ENCODE measurements at places on chromosomes 5 and 9. TPM values are rescaled to one million over a fixed set of nuclear protein-coding genes. Genes with fewer than 3 reads are reported as not detected.

DNA sequence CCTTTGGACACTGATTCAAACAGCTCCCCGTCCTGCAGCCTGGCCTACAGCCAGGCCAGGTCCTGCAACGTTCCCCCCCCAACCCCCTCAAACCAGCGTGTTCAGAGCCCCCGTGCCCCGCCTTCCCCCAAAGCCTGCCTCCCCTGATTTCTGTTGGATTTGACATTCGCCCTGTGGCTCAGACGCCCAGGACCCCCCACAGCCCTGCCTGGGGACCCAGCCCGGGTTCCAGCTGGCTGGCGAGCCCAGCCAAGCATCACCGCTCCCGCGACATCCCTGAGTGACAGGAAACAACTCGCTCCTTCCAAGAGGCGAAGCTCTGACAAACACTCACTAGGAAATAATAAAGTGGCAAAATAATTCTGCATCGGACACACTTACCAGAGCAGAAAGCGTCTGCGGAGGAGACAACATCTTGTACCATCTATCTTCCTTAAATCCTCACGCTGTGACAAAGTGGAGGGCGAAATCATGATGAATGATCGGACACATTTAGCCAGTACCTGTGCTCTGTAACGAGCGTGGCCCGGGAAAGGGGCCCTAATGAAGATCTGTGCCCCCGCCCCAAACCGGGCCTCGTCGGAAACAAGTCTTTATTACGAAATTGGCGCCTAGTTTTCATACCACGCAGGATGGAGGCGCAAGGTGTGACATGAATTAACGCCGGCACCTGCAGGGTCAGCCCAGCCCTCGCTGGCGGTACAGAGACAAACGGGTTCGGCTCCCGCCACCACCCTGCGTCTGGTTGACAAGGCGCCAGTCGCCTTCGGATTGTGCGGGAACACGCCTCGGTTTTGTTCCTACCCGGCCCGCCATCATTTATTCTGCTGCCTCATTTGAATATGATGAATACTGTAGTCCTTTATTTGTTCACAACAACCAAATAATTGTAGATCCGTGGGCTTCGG, 91.0 kb upstream of the MVB12B start:
- no peak for DNase-seq

DNA sequence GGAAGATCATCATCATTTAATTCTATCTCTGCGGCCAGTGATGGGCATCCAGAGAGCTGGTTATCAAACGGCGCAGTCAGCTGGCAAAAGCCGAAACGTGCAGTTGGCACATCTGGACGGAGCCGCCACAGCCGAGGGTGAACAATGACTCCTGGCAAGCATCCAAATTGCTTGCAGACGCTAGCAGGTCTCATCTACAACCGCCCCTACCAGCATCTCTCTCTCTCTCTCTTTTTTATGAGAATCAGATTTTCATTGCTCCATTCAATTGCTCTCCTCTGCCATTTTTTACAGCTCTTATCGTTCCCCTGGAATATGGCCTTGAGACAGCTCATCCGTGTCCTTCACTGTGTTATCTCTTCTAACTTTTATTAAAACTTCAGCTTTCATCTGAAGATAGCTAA, 165.2 kb downstream of the MAPKAP1 start:
- peak; percentile 53 for DNase-seq

GRCh38 chr9:10104774-10105173, 508.0 kb downstream of the PTPRD start:
- DNase-seq: no peak

- no peak for DNase-seq
Measured at GRCh38 chr5:74196233-74196632, 444.3 kb downstream of the ENC1 start.

DNA sequence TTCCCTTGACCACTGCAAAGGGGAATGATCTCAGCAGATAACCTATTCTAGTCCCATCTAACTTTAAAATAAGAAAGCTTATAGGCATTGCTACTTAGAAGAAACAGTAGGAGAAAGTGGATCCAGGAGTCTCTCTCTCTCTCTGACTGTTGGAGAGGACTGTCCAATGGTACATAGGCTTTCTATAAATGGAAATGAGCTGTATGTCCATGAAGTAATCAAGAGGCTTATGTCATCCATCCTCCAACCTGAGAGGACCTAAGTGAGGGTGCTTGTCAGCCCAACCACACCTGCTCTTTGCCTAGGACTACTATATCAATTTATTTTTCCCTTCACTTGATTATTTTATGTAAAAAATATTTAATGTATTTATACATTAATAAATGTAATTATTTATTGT, 172.3 kb downstream of the PAPPA start:
- DNase-seq: no peak

DNA sequence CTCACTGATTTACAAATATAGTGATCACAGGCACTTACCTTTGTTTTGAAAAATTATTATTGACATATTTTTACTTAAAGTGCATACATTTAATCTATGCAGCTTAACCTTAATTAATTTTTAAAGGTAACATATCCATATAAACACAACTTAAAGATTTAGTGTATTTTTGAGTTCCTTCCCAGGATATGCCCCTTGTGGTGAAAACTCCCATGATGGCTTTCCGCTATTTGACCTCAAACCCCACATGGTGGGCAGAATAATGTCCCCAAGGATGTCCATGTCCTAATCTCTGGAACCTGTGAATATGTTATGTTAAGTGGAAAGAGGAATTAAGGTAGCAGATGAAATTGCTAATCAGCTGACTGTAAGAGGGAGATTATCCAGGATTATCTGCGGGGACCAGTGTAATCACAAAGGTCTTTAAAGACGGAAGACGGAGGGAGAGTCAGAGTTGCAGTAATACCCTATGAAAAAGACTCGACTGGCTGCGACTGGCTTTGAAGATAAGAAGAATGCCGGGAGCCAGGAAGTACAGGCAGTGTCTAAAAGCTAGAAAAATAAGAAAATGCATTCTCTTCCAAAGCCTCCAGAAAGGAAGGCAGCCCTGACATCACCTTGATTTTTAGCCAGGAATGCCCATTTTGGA, 193.9 kb downstream of the ICE1 start:
- DNase-seq: no peak

GRCh38 chr5:83917261-83917908, 196.7 kb upstream of the HAPLN1 start:
- DNase-seq: no peak

- no peak for DNase-seq
Measured at GRCh38 chr5:64594601-64595000, 88.8 kb downstream of the RGS7BP start.

GRCh38 chr9:111984086-111984802, 87.6 kb downstream of the UGCG start:
- DNase-seq: no peak

Gene PRSS3
- not detected for total RNA-seq

- no peak for DNase-seq
Measured at GRCh38 chr9:27303219-27303618, 6.3 kb upstream of the EQTN start.

- DNase-seq: no peak
Measured at GRCh38 chr9:26462213-26462612, 430.4 kb downstream of the CAAP1 start.

Gene EIF4EBP3
- total RNA-seq: 3.6 TPM

- DNase-seq: peak; percentile 34
Measured at GRCh38 chr9:132997591-132997990, 19.1 kb downstream of the GFI1B start.

Gene SLC6A19
- not detected for total RNA-seq

DNA sequence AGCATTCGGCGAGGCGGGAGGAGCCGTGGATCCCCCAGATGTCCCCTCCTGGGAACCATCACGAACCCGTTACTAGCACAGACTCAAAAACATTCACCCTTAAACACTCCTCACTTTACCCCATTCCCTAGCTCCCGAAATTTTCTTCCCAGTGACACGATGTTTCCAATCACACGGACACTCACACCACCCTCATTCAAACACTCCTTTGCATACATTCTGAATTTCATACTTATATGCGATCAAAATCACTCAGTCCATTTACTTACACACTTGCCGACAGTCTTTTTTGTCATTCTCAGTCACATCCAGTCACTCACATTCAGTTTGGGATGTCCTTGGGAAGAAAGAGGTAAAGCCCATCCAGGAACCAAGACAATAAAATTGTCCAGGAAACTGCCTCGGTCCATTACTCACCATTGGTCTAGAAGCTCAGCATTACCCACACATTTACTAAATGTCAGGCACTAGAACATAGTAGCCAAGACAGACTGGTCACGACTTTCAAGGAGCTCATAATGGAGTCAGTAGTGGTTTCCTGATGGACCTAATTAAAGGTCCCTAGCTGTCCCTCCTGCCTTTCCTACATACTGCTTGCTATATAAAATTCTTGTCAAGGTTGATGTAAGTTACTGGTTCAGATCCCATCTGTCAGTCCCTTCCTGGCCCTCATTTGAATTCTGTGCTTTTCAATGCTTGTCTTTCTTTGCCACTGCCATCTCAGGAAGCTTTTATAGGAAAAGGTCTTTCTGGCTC, 574 bp downstream of the SLC35A4 start:
- DNase-seq: peak; percentile 26

Gene NUP214
- 33.4 TPM for total RNA-seq

DNA sequence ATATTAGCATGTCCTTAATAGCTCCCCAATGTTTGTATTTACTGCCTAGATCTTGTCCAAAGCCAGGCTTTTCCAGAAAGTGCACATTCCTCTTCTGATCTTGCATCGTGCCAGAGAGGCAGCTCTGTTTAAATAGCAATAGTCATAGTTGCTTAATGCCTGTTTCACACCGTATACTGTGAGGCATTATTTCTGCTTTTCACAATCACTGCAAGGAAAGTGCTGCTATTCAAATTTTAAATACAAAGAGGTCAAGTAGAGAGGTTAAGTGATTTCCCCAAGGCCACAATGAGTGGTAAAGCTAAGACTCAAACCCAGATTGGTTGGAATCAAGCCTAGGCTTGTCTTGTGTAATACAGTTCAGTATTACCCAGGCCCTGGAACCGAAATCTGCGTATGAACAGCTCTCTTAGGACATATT, 153.6 kb downstream of the SNX18 start:
- no peak for DNase-seq

DNA sequence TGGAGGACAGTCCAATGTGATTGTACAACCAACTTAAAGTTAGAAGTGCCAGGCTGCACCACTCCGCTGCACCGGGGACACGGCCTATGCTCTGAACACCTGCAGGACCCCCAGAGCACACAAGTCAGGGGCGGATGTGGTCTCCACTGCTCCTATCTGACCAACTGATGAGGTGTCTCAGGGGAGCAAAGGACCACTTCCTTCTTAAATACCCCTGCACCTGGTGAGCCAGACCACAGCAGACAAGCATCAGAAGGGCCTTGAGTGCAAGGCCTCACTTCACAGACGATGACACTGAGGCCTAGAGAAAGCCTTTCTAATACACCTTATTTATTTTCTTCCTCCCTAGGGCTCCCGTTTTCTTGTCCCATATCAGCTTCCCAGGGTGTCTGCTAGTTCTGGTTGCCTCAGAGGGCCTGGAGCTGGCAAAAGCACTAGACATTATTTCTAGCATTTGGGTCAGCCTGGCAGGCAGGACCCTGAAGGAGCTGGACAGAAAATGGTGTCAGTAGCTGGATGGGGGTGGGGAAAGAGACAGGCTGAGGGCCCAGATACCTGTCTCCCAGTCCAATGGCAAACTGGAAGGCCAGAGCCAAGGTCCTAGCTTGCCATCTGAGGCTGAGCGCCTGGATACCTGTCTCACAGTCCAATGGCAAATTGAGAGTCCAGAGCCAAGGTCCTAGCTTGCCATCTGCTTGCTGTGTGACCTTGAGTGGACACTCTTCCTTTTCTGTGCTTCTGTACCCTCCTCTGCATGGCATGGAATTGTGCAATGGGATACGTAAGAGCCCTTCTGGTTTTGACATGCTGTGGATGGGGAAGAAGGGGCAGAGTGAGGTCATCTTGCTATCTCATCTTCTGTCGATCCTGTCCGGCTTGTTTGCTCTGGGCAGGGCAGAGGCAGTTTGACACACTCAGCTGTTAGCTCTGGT, 9.0 kb downstream of the CCDC69 start:
- DNase-seq: no peak

DNA sequence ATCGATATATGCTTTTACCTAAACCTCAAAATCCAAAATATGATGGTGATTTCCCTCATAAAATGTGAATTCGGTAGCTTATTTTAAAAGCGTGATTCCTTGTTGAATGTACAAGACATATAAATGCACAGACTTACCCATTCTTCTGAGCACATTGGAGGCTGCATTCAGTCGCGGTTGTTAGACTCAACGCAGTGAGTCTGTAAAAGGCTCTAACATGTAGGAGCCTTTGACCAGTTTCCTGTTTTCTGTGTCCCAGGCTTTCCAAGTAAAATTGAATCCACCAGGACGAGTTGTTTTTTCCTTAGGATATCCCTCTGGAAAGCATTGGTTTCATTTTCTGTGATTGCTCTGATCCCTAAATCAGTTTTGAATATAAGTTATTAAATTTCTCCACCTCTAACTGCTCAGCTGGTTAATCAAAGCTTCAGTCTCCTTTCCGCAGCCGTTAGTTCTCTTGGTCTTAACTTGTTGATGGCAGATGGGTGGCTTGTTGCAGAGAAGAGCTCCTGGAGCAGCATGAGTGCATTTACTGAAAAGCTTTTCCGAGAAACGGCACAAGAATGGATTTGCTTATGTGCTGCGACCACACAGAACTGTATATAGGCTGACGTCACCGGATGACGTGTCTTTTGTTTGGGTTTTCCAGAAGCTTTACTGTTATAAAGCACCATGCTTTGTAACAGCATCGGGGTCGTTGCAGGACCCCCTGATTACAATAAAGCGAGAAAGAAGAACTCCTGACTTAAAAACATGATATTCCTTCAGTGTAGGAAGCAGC, at the start of gene LRRTM2:
Gene LRRTM2 (minus strand): TSS at position 565 of the 781 bp plus-strand sequence. CDS start 424 bp downstream, at position 141.
- peak; percentile 92 for DNase-seq

DNA sequence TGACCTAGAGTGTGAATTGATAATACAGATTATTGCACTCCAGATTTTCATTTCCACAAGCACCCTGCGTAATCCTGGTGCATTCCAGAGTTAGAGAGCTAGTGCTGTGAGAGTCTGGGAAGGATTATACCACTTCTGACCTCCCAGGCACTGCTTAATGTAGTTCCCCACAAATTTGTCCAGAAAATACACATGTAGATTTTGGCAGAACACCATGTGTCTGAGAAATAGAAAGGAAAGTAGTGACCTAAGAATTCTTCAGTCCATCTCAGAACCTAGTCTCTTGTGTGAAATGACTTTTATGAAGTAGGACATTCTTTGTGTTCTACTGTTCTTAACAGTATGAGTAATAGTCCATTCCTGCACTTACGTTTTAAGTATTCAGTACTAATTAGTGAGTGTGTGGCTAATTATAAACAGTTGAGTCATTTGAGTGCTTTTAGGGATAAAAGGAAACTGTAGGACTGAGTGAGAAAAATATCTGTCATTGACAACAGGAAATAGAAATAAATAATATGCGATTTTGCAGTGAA, 27.8 kb upstream of the PTPDC1 start:
- DNase-seq: peak; percentile 93

GRCh38 chr5:13188371-13188770, 756.1 kb downstream of the DNAH5 start:
- DNase-seq: peak; percentile 14

- DNase-seq: no peak
Measured at GRCh38 chr5:86354664-86355063, 263.1 kb upstream of the COX7C start.

DNA sequence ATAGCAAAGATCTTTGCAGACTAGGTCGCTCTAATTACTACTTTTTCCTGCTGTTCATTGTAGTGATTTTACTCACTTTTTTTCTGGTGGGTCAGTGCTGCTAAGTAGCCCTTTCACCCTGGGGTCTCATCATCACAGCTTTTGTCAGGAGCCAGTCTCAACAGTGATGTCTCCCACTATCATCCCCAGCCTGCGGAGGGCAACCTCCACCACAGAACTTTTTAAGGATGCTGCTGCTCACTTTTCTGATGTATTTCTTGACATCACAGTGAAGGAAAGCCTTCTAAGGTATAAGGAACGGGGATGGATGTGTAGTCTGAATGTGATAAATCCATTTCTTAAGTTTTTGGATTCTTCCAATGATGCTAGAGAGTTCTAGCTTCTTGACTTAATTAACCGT, 242.5 kb upstream of the RIOK2 start:
- no peak for DNase-seq
